ENCODE measurements at places on chromosomes 12 and 14.
A peak's percentile ranks its signal among the peaks of the same experiment; 100 is the strongest.

DNA sequence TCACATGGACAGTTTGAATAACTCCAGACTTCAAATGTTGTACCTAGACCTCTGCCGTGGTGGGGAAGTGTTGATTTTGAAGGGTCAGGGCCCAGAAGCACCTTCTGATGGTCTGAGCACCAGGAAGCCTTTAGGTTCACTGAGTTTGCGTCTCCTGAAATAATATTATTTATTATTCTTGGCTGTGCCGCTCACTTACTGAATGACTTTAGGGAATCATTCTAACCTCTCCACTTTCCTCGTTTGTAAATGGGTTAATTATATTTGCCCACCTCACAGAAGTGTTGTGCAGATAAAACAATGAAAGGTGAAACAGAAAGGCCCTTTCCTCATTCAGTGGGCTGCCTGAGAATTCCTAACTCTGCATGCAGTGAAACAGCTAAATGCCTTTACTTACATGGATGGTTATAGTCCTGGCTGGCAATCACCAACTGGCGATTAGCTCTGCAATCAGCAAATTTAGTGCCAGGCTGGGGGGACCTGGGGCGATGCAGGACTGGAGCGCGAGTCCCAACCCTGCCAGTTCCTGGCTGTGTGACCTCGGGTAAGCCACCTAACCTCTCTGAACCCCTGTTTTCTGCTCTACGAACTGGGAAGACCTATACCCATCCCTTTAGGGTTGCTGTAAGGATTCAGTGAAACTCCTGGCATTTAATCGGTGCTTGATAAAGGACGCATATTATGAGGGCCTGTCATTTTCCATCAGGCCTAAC lies 57.5 kb downstream of the MAP1LC3B2 start:
- DNase-seq: no peak

GRCh38 chr14:91123201-91123600 lies 9.3 kb downstream of the DGLUCY start:
- DNase-seq: no peak

DNA sequence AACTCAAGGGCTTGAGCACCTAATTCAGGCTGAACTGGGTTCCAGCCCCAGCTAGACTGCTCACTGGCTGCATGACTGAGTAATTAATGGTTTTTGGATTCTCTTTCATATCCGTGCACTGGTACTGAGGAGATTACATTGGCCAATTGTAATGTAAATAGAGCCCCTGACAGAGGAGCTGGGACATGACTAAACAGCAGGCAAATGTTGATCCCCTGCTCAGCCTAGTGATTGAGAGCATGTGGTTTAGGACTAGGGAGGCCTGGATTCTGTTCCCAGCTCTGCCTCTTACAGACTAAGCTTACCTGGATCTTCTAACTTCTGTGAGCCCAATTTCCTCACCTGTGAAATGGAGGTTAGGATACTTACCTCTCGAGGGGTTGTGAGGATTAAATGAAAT lies 204.3 kb downstream of the ESR2 start:
- DNase-seq: no peak

- no peak for DNase-seq
These were observed 211.6 kb downstream of the SLC6A15 start for GRCh38 chr12:84701041-84701440.

DNA sequence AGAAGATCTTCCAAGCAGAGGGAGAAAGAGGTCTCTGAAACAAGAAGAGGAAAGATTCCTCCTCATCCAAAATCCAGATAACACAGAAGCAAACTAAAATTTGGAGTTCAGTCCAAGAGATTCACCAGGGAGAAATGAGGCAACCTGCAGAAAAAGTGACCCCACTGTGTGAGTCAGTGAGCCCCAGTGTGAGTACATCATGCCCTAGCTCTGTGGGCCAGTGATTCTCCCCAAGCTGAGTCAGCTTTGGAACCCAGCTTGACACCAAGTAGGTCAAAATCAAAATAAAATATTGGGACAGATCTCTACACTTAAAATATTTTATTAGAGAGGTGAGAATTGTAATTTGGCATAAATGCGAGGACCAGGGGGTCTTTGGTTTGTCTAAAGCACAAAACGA lies 17.2 kb downstream of the CLEC2B start:
- DNase-seq: peak; percentile 5

- no peak for DNase-seq
These were observed 292.3 kb downstream of the DAD1 start for GRCh38 chr14:22296722-22297121.

Data from stimulated activated CD4-positive, alpha-beta T cell treated with anti-CD3 and anti-CD28 coated beads, Interleukin-15, amount 100 ng/mL, for 24 hours (primary cell).